ENCODE measurements at places on chromosomes 11 and 22.
A peak's percentile ranks its signal among the peaks of the same experiment; 100 is the strongest.

- no peak for DNase-seq
Observed at GRCh38 chr11:96155627-96156378, 187.2 kb downstream of the MAML2 start.

DNA sequence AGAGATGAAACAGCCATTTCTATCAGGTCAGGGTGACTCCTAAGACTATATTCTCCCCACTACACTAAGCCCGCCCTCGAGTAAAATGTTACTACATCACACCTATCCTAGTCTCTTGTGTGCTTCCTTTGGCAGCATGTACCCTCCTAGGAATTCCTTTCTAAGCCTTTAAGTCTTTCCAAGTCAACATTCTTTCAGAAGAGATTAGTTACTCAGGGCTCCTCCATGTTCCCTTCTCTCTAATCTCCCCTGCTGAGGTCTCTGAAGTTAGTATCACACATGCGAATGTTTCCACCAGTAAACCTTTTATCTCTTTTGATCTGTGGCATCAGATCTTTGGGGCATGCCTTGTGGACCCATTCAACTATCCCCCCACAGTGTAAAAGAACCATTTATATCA, 873.7 kb upstream of the FAT3 start:
- no peak for DNase-seq

GRCh38 chr11:129364143-129364654, 11.4 kb upstream of the BARX2 start:
- DNase-seq: peak; percentile 79

GRCh38 chr11:64856382-64857227, 12.2 kb upstream of the CDC42BPG start:
- peak; percentile 44 for DNase-seq

DNA sequence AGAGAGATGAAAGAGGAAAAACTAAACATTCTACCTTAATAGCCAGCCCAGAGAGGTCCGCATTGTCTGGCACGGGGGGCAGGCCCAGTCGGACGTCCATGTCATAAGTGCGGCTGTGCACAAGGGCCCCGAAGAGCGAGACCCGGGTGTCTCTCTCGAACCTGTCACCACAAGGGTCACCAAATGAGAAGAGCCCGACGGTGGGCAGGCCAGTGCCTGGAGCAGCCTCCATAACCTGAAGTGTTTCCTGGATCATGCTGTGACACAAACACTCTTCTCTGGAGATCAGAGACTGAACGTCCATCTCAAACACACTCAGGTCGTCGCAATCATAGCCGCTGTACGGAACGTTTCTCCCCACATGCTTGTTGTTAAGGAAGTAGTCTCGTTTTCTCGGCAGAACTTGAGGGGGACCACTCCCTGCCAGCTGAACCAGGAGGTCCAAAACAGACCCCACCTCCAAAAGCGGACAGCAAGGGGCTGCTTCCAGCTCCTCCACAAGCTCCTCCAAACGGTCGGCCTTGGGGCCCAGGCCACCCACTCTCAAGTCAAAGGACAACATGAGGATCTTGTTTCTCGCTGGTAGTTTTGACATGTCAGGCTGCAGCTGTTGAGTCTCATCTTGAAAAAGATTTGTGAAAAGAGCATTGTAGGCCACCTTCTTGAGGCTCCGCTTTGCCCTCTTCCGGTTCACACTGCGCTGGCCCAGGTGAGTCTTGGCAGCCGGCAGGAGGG, 971 bp downstream of the TUBGCP6 start:
- no peak for DNase-seq

DNA sequence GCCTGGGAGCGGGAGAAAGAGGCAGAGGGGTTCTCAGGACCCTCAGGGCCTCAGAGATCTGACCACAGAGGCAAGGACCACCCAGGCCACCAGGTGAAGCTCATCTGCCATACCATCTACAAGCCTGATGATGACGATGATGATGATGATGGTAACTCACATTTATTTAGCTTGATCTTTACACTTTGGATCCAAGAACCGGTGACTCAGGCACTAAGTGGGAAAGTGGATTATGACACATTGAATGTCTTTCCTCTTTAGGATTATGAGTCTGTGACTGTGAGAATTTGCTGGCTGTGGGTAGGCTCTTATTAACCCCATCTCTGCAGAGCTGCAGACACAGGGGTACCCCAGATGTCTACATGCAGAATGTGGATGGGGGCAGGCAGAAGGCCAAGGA, 110.3 kb downstream of the DSCAML1 start:
- DNase-seq: no peak

DNA sequence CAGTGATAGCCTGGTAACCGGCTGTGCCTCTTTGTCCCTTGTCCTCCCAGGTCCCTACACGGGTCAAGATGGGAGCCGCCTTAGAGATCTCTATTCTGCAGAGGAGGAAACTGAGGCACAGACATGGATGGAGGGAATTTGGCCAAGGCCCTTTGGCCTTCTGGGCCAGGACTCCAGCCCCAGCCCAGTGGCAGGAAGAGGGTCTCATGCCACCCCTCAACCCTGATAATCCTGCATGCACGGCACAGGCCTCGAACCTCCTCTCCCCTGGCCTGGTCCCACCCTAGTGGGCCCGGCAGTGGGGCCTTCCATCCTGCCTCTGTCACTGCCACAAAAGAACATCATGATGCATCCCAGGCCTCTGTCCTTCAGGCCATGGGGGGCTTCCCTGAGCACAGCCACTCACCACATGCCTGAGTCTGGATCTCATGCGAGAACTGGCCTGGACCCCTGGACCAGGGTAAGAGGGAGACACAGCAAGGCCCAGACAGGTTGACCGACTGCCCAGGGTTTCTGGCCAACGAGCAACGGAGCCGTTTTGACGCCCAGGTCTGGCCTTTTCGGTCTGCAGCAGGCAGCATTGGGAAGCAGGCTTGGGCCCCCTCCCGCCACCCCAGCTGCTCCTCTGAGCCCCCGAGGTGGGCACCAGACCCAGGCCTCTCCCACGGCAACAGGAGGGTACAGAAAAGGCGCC, 6.5 kb downstream of the LINC01488 start:
- no peak for DNase-seq

DNA sequence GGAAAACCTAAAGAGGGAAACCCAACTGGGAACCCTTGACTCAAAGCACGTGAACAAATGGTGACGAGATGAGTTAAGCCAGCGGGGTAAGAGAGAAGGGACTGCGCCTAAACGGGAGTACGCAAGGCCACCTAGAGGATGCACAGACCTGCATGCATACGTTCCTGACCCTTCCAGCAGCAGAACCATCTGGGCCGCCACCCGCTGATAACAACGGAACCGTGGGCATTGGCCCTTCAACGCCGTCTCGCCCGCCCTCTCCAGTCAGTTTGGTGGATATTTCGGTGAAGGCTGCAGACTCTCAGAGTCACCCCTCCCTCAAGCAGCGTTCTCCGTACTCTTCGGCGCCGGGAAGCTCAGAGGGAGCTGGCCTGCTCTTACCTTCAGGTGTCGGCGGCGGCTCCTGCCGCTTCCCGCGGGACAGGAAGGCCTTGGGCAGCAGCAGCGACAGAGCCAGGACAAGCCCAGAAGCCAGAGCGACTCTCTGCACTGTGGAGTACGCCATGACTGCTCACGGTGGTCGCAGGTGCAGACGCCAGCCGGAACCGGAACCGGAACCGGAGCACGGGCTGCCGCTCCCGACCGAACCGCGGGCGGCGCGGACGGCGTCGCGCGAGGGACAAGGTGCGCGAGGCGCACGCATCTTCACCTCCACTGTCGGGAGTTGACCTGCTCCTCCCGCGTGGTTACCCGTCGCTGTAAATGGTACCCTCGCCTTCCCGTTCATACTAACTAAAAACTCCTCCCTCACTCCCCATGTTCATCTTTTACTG, at the start of gene RIC3:
TSS of gene RIC3 (minus strand) at position 541 of the 773 bp plus-strand sequence. CDS start at position 505, 36 bp downstream.
- no peak for DNase-seq

- no peak for DNase-seq
Observed at GRCh38 chr11:45674481-45675190, 9.2 kb upstream of the CHST1 start.

GRCh38 chr11:102143867-102144266, 33.6 kb downstream of the YAP1 start:
- no peak for DNase-seq

DNA sequence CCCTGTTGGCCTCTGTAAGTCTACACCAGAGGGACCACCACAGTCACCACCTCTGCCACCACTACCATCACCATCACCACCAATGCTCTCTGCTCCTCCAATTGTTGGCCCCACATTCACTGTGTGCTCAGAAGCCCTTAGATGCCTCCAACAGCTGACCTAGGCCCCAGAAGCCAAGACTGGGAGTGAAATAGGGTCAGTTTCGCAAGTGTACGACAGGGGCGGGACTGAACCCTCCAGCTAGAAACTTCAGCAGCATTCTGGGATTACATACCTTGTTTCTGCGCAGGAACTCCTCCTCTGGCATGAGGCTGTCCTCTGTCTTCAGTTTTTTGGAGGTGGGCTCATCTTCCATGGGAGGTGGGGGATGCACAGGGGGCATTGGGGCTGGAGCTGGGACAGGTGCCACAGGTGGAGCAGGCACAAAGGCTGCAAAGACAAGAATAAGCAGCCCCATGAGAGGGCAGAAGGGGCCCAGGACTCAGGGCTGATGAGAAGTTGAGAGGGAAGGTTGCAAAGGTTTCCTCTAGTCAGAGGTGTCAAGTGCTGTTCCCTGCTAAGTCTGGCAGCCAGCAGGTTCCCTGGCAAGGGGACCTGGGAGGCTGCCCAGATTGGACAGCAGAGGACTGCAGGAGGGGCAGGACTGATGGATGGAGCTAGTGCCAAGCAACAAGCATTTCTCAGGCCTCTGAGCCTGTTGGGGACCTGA, 10.2 kb upstream of the TBC1D10A start:
- DNase-seq: no peak

- DNase-seq: no peak
Observed at GRCh38 chr22:50107529-50107928, 17.7 kb downstream of the MOV10L1 start.

DNA sequence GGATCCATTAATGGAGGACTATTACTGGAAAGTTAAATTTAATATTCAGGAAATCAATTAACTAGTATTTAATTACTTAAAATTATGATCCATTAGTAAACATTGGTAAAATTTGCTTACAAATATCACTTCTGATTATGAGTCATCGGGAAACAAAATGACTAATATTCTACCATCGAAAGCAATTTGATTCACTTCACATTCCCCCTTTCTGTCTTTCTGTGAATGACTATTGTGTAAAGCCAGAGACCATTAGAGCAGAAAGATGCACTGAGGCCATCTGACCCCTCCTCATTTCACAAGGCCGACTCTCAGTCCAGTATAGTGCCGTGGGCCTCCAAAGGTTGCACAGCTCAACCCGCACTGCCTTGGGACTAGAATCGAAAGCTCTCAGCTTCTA, 619.0 kb downstream of the OPCML start:
- DNase-seq: no peak

DNA sequence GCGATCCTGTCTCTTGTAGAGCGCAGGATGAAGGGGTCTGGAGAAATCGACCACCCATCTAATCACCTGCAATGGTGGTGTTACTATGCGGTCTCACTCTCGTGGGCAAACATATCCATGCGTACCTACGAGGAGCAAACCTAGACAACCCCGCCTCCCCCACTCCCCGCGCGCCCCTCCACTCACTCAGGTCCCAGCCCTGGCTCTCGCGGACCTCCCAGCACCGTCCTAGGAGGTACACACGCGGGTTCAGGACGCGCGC, 887 bp downstream of the TRPC6 start:
- no peak for DNase-seq

- DNase-seq: no peak
Observed at GRCh38 chr11:131274233-131274632, 96.2 kb upstream of the NTM start.

DNA sequence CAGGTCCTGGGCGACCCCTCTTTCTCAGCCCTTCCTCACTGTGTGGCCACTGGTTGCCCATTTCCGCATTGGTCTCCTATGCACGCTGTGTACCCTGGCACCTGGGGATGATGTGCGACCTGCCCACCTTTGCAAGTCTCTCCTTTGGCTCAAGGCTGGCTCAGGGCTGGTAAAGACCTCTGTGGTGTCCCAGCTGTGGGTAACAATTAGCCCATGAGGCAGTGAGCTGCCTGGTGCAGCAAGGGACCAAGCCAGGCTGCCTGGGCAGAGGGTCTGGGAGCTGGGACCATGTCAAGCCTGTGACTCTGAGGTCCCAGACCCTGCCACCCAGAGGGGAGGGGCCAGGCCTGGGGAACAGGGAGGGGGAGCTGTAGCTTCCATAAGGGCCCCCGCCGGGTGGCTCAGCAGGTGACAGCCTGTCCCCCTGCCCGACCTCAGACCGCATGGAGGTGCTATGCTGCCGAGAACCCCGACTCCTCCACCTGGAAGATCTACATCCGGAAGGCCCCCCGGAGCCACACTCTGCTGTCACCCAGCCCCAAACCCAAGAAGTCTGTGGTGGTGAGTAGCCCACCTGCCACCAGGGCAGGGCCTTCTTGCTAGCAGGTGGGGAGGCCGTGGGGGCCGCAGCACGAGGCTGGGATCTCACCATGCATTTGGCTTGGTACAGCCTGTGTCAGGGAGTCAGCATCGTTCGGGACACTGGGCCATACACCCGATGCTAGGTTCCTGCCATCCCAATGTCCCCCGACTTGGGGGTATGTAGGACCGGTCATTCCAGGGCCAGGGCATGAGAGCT, 112.5 kb downstream of the KCNQ1OT1 start:
- DNase-seq: no peak

DNA sequence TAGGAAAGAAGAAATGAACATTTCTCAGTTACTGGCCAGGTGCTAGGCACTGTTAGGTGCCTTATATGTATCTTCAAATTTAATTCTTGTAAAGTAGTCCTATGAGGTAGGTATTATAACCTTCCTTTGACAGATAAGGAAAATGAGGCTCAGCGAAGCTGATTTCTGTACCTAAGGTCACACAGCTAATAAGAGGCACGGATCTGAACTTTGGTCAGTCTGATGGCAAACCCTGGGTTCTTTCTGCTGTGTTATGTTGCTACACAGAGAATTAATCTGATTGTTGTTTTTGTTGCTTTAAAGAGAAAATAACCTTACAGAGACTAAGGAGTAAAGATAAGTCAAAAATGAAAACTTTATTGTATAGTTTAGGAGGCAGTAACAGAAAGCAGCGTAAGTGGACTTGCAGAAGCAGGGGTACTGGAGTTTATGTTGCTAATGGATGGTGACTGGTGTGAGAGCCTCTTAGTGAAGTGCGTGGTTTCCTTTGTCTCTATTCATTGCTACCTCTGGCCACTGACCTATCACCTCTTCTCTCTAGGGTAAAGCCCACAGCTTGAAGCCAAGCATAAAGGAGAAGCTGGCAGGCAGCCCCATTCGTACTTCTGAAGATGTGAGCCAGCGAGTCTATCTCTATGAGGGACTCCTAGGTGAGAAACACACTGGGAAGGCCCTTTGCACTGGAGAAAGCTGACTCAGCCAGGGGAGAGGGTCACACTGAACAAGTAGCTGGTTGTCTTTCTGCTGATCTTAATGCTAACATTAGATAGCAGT, 38.3 kb downstream of the MADD start:
- DNase-seq: no peak

Measured in NK-92 treated with Interleukin-12 subunit alpha and Interleukin-12 subunit beta, amount 100 ng/mL, for 24 hours (cell line).